ENCODE measurements at places on chromosomes 12 and 14.

GRCh38 chr12:132129007-132129406 lies 15.1 kb downstream of the DDX51 start:
- no peak for DNase-seq

DNA sequence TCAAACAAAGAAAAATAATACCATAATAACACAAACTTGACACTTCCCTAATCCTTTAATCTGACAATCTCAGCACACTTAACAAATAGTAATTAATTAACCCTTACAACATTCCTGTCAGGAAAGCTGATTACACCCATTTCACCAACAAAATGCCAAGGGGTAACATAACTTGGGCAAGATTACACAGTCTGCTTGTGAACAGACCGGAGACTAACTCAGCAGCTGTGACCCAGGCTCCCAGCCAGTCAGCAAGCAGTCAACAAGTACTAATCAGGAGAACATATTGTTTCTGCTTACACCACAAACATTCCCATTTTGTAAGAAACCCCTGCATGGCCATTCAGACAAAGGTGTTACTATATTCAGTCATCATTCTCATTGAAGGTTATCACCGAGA lies 592.5 kb upstream of the FLRT2 start:
- DNase-seq = no peak

- DNase-seq = no peak
These were observed 6.7 kb upstream of the RPS6KA5 start for GRCh38 chr14:91067186-91067585.

GRCh38 chr14:68292441-68293215 lies 473.0 kb downstream of the RAD51B start:
- no peak for DNase-seq

DNA sequence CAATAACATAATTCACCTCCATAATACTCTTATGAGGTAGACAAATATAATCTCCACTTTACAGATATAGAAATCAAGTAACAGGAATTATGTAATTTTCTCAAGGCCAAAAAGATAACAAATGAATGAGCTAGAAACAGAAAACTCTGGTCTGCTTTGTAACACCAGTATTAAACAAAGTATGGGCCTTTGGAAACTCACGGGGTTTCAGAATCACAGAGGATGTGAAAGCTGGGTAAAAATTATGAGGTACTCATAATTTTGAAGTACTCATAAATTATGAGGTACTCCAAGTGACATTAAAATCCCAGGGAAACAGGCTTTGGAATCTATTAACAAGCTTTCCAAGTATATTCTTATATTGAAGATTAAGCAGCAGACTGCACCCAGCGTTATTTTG lies 140.2 kb downstream of the MED13L start:
- DNase-seq = no peak

GRCh38 chr12:130729344-130729743 lies 13.2 kb upstream of the RIMBP2 start:
- no peak for DNase-seq
